ENCODE measurements at places on chromosomes 5 and 9.

DNA sequence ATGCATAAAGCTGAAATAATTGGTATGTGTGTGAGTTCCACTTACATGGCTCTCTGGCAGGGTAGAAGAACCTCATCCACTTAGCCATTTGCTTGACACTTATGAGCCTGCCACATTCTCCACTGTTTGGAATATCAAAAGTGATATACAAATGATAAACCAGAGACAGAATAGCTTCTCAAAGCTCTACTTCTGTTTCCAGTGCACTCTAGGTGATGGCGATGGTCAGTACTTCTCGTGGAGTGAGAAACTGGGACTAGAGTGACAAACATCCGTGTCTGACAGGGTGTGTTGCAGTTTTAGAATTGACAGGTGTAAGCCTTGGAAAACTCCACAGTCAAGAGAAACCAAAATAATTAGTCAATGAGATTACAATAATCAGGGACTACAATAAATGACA is 935.8 kb upstream of the TYRP1 start:
- DNase-seq = no peak

- no peak for DNase-seq
Measured at GRCh38 chr9:119802621-119803020, 433.4 kb upstream of the BRINP1 start.

DNA sequence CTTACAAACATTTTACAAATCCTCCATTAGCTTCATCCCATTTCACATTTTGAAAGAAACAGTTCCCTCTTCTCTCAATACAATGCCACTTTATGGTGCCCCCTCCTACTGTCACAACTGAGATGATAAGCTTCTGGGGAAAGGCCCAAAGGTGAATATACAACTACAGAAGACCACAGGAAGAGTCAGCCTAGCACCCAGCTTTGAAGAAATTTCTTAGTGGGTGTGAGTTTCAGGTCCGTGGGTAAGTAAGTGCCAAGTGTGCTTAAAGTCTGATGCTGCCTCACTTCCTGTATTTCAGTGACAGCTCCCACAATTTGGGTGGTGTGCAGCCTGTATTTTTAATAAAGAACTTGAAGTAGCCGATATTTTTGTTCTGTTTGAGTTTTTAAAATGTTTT is 68.1 kb downstream of the ARHGEF28 start:
- no peak for DNase-seq

- no peak for DNase-seq
Measured at GRCh38 chr5:176440927-176441706, 7.1 kb upstream of the FAF2 start.

DNA sequence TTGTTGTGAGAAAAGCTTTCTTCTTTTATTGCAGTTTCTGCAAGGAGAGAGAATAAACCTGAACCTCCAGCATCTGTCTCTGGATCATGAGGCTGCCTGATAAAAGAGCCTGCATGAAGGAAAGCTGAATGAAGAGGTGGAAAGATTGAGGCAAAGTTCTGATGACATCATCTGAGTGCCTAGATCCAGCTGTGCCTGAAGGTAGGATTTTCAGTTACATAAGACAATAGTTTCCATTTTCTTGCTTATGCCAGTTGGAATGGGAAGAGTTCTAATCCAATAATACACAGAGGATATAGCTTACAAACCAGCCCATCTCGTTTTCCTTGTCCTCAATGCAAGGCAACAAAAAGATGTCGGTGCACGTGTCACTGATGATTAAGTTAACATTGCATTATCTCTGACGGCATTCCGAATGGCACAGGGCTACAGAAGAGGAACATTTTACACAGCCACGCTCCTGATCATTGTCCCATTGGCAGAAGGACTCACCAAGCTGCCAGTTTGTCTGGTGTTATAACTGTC is 105.5 kb upstream of the ERCC6L2 start:
- no peak for DNase-seq

DNA sequence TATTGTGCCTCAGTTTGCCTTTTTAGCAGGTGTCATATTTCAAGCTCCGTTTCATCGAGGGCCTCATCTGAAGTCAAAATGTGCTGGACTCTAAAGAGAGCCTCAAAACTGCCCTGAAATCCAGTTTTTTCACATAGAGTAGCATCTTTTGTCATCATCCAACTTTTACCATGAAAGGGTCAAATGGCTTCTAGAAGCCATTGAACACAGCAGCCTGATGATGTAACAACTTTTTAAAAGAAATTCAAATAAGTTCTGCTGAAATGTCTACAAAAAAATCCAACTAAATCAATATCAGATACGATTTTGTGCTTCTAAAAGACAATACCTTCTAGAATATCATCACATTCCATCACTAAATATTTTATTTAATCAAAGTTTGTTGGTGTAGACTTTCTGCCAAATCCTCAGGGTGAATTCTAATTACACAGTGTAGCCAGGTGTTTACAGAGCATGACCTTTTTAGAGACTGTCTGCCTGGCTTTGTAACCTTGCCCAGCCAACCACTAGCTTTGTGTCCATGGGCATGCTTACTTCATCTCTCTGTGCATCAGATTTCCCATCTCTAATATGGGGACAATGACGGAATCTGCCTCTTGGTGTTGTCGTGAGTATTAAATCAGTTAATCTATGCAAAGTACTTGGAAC is 505.0 kb downstream of the EBF1 start:
- DNase-seq = no peak

GRCh38 chr9:135476561-135477355 is 2.8 kb upstream of the PPP1R26 start:
- DNase-seq = no peak

Data from activated CD8-positive, alpha-beta memory T cell treated with anti-CD3 and anti-CD28 coated beads for 4 hours (primary cell).